ENCODE measurements at places on chromosomes 13 and 19.

DNA sequence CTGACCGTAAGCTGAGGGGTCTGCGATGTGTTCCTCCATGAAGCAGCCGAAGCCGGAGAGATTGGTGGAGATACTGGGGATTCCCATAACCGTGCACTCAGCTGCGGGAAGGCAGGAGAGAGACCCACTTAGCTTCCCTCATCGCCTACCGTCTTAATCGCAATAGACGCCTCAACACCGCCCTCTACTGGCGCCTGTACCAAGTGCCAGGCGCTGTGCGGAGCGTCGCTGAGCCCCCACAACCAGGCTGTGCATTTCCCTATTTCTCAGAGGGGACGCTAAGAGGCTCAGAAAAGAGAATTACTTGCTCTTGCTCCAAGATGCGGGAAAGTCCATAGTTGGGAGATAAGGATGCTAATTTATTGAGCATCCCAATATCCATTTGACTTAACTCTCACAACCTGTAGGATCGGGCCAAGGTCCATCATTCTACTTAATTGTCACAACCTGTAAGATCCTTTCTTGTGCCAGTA, 5.8 kb downstream of the FTL start:
- peak; percentile 81 for DNase-seq

DNA sequence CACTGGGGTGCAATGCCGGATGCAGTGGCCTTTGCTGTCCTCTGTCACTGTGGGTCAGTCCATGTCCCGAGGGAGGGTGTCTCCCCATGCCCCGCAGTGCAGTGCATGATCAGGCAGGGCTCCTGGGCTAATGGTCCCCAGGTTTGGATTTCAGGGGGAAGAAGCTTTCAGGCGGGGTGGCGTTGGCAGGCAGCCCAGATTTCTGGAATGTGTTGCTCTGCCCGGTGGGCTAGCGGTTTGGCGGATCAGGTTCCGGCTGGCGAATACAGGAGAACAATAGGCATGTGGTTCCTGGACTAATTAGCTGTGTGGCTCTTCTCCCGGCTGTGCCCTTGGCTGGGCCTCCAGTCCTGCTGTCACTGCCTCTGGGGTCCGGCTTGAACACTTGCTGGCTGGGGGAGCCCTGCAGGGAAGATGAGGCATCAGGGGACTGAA, 141.3 kb downstream of the FGF9 start:
- DNase-seq: no peak

DNA sequence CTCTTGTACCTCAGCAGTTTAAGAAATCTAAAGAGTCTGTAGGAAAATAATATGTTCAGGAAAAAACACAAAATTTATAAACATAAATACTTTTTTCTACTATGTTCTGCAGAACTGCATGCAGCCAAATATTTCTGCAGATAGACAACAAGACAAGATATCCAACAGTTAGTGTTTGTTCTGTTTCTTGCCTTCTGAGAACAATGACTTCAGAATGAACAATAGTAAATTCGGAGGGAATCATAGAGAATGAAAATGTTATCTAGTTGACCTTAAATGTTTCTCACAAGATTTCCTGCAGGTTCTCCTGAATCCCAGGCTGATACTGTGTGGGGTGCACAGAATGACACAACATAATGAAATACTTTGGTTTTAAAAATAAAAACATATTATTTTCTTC, 180.4 kb downstream of the PCDH9 start:
- DNase-seq: no peak

DNA sequence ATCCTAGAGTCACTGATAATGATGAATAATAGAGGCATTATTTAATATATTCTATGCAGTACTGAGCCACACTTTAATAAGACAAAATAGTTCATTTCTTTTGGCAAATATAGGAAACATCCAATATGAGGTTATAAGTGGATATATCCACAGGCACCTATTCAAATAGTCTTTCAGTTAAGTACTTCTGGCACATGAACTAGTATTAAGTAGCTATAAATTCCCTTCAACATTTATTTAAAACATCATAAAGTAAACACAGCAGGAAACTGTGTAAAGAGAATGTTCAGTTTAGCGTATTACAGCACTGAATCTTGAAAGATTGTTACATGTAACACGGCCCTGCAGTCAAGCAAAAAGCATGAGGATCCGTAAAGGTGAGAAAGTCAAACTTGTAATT, 463.3 kb upstream of the KLF12 start:
- no peak for DNase-seq

DNA sequence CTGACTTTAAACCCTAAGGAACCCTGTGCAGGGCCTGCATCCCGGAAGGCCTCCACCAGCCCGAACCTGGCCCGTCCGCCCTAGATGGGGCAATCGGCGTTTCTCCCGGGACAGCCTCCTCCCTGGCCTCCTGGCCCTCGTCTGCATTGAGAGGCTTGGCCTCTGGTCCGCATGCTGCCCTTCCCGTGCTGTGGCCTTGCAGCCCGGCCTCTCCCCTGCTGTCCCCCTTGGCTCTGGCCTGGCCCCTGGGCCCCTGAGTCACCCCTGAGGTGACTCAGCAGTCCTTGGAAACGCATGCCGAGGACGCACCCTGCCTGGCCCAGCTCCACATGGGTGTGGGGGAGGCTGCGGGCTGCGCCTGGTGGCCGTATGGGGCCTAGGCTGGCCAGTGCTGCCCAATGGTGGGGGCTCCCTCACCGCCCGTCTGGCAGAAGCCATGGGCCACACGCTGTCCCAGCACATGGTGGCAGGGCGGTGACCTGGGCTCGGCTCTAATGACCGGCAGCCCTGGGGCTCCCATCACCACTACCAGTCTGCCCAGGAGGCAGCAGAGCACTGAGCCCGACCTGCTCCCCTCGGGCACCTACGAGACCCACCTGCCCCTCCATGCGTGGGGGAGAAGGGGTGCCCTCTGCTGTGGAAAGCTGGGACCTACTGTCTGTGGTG, 25.7 kb downstream of the SH3GL1 start:
- no peak for DNase-seq

- no peak for DNase-seq
These were observed 5.7 kb downstream of the ZNF526 start for GRCh38 chr19:42225718-42226292.

- no peak for DNase-seq
These were observed 910.6 kb upstream of the SLITRK5 start for GRCh38 chr13:86760620-86761019.

- DNase-seq: no peak
These were observed 91.7 kb downstream of the GADD45B start for GRCh38 chr19:2567580-2567979.

DNA sequence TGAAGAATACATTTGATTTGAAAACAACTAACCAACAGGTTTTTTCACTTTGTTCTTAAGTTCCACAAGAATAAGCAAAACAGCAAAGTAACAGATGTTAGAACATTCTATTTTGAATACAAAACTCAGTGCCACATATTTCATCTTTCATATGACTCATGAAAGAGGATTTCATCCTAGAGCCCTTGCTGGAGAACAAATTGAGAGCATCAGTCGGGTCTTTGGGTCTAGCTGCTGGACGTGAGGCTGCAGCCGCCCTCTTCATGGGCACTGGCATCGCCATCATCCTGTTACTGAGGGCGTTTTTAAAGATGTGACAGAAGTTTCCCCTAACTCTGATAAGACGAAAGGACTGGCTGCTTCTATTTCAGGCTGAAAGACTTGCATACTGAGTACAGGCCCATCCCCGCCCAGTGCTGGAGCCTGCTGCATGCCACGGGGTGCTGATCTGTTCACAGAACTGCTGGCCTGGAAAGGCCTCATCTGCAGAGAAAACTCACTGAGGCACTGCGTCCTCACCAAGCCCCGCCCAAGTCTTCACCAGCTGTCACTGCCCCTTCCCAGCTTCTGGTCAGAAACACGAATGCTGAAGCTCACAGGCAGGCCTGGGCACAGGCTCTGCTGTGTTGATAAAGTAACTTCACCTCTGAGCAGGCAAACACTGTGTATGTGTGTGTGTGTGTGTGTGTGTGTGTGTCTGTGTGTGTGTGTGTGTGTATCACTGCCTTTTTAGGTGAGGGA, 101.4 kb downstream of the TUBGCP3 start:
- DNase-seq: no peak

GRCh38 chr13:112879283-112879833, 89.7 kb upstream of the MCF2L start:
- no peak for DNase-seq

GRCh38 chr19:48445256-48445605, 552 bp upstream of the GRWD1 start:
- DNase-seq: no peak

DNA sequence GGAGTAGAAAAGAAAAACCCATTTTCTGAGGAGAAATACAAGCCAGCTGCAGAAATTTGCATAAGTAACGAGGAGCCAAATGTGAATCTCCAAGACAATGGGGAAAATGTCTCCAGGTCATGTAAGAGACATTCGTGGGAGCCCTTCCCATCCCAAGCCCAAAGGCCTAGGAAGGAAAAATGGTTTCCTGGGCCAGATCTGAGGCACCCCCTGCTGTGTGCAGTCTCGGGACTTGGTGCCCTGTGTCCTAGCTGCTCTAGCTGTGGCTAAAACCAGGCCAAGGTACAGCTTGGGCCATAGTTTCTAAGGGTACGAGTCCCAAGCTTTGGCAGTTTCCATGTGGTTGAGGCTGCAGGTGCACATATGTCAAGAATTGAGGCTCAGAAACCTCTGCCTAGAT, 444.9 kb downstream of the PCDH20 start:
- no peak for DNase-seq

DNA sequence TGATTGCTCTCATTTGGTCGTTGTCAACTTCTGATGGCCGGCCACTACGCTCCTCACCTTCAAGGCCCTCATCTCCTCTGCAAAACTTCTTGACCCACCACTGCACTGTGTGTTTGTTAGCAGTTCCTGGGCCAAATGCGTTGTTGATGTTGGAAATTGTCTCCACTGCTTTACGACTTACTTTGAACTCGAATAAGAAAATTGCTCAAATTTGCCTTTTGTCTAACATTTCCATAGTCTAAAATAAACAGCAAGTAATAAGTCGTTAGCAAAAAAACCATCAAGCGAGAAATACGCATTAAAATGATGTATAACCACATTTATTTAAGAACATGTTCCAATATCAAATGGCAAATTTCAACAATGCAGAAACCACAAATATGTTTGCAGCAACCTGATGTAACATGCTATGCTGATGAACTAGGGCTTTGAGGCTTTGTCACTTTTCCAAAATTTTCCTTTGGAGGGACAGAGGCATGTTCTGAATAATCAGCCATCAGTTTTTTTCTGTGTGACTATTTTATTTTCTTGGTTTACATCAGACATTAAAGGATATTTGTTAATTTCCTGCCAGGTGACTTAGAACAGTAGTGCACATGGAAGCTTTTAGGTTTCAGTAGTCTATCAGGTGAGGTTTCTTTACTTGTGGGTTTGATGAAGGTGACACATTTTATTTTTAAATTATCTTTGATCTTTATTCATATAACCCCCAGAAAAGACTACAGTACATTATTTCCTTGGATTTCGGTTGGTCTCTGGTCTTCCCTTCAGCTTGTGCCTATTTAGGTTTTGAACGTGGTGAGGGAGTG, 74.7 kb upstream of the TEX29 start:
- DNase-seq: no peak

GRCh38 chr13:40148742-40149141, 493.3 kb downstream of the COG6 start:
- DNase-seq: no peak

GRCh38 chr13:93708308-93709075, 481.9 kb downstream of the GPC6 start:
- DNase-seq: no peak

- no peak for DNase-seq
These were observed 70.4 kb downstream of the CDK8 start for GRCh38 chr13:26324294-26324693.

GRCh38 chr19:54415901-54416673, 823 bp downstream of the TTYH1 start:
- DNase-seq: no peak

DNA sequence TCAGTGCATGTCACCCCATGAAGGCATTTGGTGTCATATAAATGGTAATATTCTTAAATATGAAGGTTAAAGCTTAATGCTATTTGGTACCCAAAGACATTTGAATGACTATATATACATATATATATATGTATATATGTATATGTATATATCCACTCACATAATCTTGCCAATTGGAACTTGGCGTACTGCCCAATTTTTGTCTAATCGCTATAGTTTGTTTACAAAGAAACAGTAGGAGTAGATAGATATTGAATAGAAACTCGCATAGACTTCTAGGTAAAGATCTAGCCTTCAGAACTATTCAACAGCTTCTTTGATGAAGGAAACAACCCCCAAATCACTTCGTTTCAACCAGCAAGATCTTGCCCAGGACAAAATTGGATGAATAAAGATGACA, 24.1 kb downstream of the KLF5 start:
- DNase-seq: no peak

DNA sequence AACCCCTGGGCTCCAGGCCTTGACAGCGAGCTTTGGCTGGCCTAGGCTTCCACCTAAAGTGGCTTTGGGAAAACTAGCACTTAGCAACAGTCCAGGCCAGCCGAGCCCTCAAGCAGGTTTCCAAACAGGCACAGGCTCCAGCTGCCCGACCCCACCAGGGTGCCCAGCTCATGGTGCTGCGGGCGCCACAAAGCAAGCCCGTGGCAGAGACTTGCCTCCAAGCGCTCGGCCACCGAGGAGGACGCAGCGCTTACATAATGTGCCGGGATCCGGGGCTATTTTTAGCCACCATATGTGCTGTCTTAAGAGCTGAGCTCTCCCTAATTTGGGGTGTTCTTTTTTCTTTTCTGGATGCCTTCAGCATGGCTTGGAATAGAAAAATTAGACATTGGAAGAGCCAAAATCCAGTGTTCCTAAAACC, 56.1 kb upstream of the F7 start:
- DNase-seq: no peak

- DNase-seq: no peak
These were observed 22.0 kb upstream of the GPR18 start for GRCh38 chr13:99280166-99280565.

DNA sequence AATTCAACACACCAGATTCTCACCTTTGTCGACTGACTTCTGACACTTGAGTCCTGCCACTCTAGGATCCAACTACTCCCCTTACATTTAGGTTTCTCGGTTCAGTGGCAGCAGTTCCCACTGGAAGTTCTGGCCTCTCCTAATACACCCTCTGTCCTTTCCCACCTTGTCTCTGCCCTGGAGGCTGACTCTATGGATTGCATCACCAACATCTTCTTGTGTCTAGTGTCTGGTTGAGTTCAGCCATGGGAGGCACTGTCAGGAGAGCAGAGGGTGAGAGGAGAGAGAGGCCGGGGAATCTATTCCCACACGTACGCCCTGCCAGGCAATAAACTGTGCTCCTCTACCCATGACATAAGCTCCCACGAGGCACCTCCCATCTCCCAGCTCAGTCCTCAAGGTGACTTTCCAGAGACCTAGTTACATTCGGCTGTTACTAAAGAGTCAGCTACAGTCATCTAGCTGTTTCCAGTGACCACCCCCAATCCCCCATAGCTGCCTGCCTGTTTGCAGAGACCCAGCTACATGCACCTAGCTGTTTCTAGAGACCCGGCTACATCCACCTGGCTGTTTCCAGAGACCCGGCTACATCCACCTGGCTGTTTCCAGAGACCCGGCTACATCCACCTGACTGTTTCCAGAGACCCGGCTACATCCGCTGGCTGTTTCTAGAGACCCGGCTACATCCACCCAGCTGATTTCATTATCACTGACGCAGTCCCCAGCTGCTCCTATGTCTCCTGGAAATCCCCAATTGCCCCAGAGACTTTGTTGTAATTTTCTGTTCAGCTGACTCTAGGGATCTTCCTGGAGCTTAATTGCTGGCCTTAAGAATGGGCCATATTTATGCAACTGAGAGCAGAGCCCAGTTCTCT, 8.1 kb upstream of the LILRB4 start:
- DNase-seq: no peak

GRCh38 chr13:60957816-60958215, 457.8 kb downstream of the PCDH20 start:
- no peak for DNase-seq

Data from stimulated activated CD4-positive, alpha-beta T cell treated with anti-CD3 and anti-CD28 coated beads, Interleukin-2, amount 100 ng/mL, for 48 hours (primary cell).